ENCODE measurements at places on chromosomes 6 and 20. TPM values are rescaled to one million over a fixed set of nuclear protein-coding genes. Genes with fewer than 3 reads are reported as not detected.

GRCh38 chr20:53972179-53972578, 98.2 kb downstream of the BCAS1 start:
- no peak for DNase-seq

The C20orf96 gene
- total RNA-seq, result 3.7 TPM

The ADGB gene
- not detected for total RNA-seq

- DNase-seq, result no peak
These were observed 315.1 kb downstream of the EPHA7 start for GRCh38 chr6:93104195-93104817.

- DNase-seq, result peak; percentile 97
These were observed 57.6 kb downstream of the FAM217A start for GRCh38 chr6:4021133-4021853.

The HLA-DOB gene
- total RNA-seq, result 0.35 TPM

The OR2H2 gene
- total RNA-seq, result not detected

- no peak for DNase-seq
These were observed 262.4 kb upstream of the SUPT3H start for GRCh38 chr6:45640081-45640491.

DNA sequence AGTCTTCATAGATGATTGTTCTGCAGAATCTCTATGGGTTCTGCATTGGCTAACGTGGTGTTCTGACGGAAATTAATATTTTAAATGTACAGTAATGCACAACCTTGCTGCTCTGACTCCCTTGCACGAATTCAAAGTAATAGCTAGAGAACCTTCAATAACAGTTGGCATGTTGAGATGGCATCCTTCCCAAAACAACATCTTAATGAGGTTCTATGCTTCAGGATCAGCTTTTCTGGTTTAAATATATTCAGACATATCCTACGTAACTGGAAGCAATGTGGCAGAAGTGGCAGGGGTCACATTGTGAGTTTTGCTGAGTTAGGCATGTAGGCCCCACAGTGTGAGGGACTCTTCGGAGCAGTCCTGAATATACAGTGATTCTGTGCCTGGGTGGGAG, 25.7 kb downstream of the DSE start:
- DNase-seq, result no peak

The AGER gene
- total RNA-seq, result 3.5 TPM

- DNase-seq, result no peak
These were observed 72.3 kb downstream of the CDYL start for GRCh38 chr6:4848382-4849068.

GRCh38 chr20:17281478-17281877, 54.6 kb downstream of the PCSK2 start:
- no peak for DNase-seq

Data from cardiac septum (tissue), 1 donor.